ENCODE measurements at places on chromosomes 13 and 19.

- DNase-seq: no peak
These were observed 161.5 kb downstream of the COG6 start for GRCh38 chr13:39816936-39817335.

GRCh38 chr19:9058905-9059667 is 27.8 kb upstream of the OR1M1 start:
- no peak for DNase-seq

DNA sequence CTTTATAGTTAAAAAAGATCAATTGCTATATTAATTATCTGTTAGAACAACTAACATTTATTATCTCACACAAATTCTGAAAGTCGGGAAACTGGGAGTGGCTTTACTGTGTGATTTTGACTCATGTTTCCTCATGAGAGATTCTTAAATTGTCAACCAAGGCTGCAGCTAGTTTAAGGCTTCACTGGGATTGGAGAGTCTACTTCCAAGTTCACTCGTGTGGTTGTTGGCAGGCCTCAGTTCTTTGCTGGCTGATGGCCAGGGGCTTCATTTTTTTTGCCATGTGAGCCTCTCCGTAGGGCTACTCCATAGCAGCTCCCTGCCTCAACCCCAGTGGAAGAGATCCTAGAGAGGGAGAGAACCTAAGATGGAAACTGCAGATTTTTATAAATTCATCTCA is 24.5 kb upstream of the LPAR6 start:
- no peak for DNase-seq

DNA sequence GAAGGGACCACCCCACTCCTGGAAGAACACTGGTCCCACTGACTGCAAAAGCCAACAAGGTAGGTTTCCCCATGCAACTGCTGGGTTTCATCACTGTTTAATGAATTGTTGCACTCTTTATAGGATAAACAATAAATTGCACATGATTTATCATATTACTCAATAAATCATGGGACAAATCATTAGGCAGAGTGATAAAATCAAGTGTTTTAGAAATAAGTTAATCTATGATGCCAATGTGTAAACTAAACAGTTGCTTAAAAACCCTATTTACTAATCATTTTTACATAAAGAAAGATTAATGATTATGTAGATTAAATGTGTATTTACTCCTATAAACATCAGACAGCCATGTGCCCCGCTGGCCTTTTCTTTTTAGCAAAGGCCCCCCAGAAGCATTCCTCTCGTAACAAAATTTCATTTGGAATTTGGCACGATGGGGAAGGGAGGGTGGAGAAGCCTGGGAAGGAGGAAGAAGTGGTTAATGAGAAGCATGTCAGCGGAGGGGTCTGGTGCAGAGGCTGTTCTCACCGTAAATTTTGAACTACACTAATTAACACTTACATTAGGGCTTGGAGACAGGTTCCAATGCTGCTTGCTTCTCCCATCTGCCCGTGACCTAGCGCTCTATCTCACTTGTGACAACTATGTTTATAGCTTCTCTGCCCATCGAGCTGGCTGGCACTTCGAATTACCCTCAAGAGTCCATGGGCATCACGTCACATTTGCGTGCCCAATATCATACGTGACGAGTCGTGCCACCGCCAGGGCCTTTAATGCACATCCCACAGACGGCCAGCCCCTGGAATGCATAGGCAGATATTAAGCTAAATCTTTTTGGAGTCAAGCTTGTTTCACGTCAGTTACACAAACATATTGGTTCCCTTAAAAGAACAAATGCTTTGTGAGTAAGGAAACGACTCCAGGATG is 357.7 kb upstream of the TSHZ3 start:
- DNase-seq: no peak

GRCh38 chr19:677201-677600 is 1.0 kb downstream of the FSTL3 start:
- DNase-seq: no peak

Measured in T-helper 1 cell (primary cell).